ENCODE measurements at places on chromosomes 6 and 20. TPM values are rescaled to one million over a fixed set of nuclear protein-coding genes. Genes with fewer than 3 reads are reported as not detected.

The GSTA3 gene
- total RNA-seq, result not detected

The DEFB124 gene
- not detected for total RNA-seq

DNA sequence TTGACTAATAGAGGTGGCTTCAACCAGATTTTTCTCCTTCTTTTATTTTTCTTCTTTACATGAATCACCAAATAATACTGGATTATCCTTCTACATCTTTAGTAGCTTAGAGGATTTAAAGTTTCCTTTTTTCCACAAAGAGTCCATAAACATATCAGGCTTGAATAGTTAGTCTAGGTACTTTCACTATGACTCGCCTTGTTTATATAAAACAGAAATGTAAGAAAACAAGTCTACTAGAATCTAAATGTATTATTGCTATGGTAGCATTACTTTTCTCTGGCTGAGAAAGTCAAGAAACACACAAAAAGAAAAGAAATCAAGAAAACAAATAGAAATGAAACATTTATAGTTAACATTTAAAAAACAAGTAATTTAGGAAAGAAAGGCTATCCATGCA lies 215.2 kb downstream of the PTPRK start:
- no peak for DNase-seq

The FAM217A gene
- not detected for total RNA-seq

GRCh38 chr6:79134699-79135474 lies 56.8 kb upstream of the PHIP start:
- no peak for DNase-seq

- no peak for DNase-seq
These were observed 280.7 kb upstream of the CITED2 start for GRCh38 chr6:139654888-139655782.

DNA sequence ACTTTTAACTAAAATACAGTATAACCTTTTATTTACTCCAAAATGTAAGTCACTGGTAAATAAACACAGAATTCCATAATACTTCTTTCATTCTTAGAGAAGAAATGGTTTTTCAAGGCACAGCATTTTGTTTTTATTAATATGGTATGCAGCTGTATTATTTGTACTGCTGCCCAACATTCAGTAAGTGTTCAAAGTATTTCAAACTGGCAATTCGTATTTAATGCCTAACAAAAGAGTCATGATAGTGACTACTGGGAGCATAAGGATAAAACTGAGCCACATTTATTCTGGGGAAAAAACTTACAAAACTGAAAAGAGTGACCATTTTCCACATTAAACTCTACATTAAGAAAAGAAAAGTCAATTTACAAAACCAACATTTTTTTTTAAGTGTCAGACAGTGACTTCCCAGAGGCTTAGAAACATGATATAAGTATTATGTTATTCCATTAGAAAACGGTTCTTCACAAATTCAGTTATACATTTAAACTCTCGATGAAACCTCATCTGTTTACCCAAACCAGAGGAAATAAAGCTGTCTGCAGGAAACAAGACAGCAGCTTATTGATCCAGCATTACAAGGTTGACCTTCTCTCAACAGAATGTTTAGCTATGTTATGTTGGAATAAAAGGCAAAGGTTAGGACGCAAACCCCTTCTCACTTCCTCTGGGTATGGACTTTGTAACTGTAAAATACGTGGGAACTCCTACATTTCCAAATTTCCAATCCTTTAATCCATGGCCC lies 24.3 kb downstream of the EPB41L2 start:
- no peak for DNase-seq

The ALDH8A1 gene
- 1.1 TPM for total RNA-seq

DNA sequence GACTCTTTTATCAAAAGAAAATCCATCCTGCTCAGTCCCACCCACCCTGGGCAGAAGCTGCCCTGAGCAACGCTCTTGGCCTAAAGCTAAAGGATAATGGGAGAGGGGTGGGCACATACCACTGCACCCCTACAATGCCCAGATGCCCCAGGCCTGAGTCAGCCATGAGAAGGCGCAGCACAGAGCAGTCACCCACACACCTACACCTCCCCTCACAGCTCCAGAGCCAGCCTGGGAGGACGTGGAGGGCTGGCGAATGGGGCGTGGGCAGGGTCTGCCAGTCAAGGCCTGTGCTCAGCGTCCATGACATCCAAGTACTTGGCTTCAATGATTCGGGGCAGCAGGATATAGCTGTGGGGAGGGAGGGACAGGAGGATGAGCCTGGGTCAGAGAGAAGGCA lies 11.5 kb downstream of the SLC4A11 start:
- no peak for DNase-seq

The HEY2 gene
- 5.6 TPM for total RNA-seq

The SMLR1 gene
- not detected for total RNA-seq

GRCh38 chr6:150245148-150245935 lies 102.5 kb downstream of the PPP1R14C start:
- DNase-seq, result no peak

The PRSS35 gene
- total RNA-seq, result 47.9 TPM

The PRDM13 gene
- total RNA-seq, result not detected

The COL12A1 gene
- 470 TPM for total RNA-seq
